ENCODE measurements at places on chromosomes 16 and 17. TPM values are rescaled to one million over a fixed set of nuclear protein-coding genes. Genes with fewer than 3 reads are reported as not detected.

The TP53TG3C gene
- not detected for total RNA-seq

The CTRL gene
- 0.23 TPM for total RNA-seq

The KRTAP4-5 gene
- total RNA-seq, result not detected

The ZC3H7A gene
- 20.1 TPM for total RNA-seq

The KCNG4 gene
- not detected for total RNA-seq

The SSTR5 gene
- total RNA-seq, result not detected

The UNC45B gene
- under 0.01 TPM for total RNA-seq

The GRIN2A gene
- not detected for total RNA-seq

The CDYL2 gene
- 2.4 TPM for total RNA-seq

The RAB26 gene
- not detected for total RNA-seq

The CDRT15 gene
- total RNA-seq, result not detected

The CACNG1 gene
- total RNA-seq, result not detected

The LRRC37A3 gene
- 3.0 TPM for total RNA-seq

The GP1BA gene
- total RNA-seq, result not detected

The MARCHF10 gene
- not detected for total RNA-seq

The MMP25 gene
- total RNA-seq, result 0.04 TPM

The SKAP1 gene
- total RNA-seq, result not detected

The MYH11 gene
- not detected for total RNA-seq

The FGF11 gene
- total RNA-seq, result 7.5 TPM

The CES1 gene
- not detected for total RNA-seq

The SLC13A2 gene
- total RNA-seq, result not detected

The TBC1D3I gene
- not detected for total RNA-seq

The TMEM132E gene
- total RNA-seq, result not detected

The WNT9B gene
- total RNA-seq, result not detected

The KCTD19 gene
- not detected for total RNA-seq

The ODAD4 gene
- 1.6 TPM for total RNA-seq

The CCT6B gene
- total RNA-seq, result 0.62 TPM

The SOX8 gene
- total RNA-seq, result not detected

The C17orf67 gene
- total RNA-seq, result 0.55 TPM

The ZKSCAN2 gene
- total RNA-seq, result 2.2 TPM

The CD79B gene
- not detected for total RNA-seq

The SCPEP1 gene
- 69.9 TPM for total RNA-seq

The SOST gene
- 0.15 TPM for total RNA-seq

The ALDH3A1 gene
- total RNA-seq, result 1.6 TPM

The VKORC1 gene
- total RNA-seq, result 107 TPM

The PRRT2 gene
- not detected for total RNA-seq
